ENCODE measurements at places on chromosomes 12 and 14.

- H3K4me3 ChIP-seq = no peak overlapping the region
- H3K27me3 ChIP-seq = no peaks in the 10 kb centered on the region
- no peak overlapping the region for H3K27ac ChIP-seq
- DNase-seq = no peak
- H3K36me3 ChIP-seq = no peaks in the 10 kb centered on the region
Measured at GRCh38 chr12:67415473-67415872, 146.3 kb downstream of the CAND1 start.

- H3K36me3 ChIP-seq = no peaks in the 10 kb centered on the region
- no peaks in the 10 kb centered on the region for H3K27me3 ChIP-seq
- peak overlapping the region; percentile 33 for H3K27ac ChIP-seq
- peaks cover 5% of the 10 kb centered on the region for H3K4me1 ChIP-seq
Measured at GRCh38 chr12:77324416-77324762, 259.0 kb upstream of the E2F7 start.

DNA sequence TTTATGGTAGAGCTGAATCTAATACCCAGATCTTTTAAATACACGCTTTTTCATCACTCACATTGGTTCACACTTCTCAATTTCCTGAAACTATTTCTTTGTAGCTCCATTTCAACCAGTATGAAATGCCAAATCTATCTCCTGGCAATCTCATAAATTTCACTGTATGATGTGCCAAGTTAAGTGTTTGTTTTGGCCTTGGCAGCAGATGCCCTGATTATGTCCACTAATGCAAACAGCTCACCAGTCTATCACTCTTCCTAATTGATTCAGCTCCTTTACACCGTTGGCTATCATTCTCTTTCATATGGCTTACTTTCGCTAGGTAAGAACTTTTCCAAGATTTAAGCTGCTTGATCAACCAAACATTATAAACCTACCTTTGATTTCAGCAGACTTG, 58.6 kb downstream of the ZFC3H1 start:
- no peaks in the 10 kb centered on the region for H3K4me1 ChIP-seq
- no peak overlapping the region for H3K27ac ChIP-seq
- H3K4me3 ChIP-seq = no peak overlapping the region

GRCh38 chr12:12091071-12091470, 20.3 kb downstream of the BCL2L14 start:
- no peaks in the 10 kb centered on the region for H3K27me3 ChIP-seq
- no peak overlapping the region for H3K4me3 ChIP-seq
- DNase-seq = no peak
- no peaks in the 10 kb centered on the region for H3K4me1 ChIP-seq

DNA sequence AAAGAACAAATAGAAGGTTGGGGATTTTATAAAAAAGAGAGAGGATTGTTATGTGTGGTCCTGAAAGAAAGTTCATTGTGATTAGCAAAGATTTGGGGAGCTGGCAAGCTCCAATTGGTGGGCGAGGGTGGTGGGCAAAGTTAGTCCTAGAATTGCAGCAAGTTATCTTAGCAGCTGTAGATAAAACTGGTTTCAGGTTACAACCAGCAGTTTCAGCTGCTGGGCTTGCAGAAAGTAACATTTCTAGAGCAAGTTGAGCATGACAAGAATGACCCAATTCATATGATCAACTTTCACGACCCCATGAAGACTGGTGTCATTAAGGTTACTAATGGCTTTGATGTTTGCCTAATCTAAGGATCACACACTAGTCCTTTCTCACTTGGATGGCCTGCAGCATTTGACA, 177.9 kb upstream of the NUDT4 start:
- H3K4me1 ChIP-seq = peaks cover 9% of the 10 kb centered on the region
- no peak overlapping the region for H3K27ac ChIP-seq
- no peaks in the 10 kb centered on the region for H3K36me3 ChIP-seq
- H3K4me3 ChIP-seq = no peak overlapping the region
- no peaks in the 10 kb centered on the region for H3K27me3 ChIP-seq

- no peak overlapping the region for H3K4me3 ChIP-seq
- no peaks in the 10 kb centered on the region for H3K36me3 ChIP-seq
- H3K4me1 ChIP-seq = no peaks in the 10 kb centered on the region
- DNase-seq = no peak
- no peak overlapping the region for H3K27ac ChIP-seq
- H3K27me3 ChIP-seq = no peaks in the 10 kb centered on the region
Measured at GRCh38 chr12:7460375-7461259, 16.7 kb upstream of the CD163L1 start.

DNA sequence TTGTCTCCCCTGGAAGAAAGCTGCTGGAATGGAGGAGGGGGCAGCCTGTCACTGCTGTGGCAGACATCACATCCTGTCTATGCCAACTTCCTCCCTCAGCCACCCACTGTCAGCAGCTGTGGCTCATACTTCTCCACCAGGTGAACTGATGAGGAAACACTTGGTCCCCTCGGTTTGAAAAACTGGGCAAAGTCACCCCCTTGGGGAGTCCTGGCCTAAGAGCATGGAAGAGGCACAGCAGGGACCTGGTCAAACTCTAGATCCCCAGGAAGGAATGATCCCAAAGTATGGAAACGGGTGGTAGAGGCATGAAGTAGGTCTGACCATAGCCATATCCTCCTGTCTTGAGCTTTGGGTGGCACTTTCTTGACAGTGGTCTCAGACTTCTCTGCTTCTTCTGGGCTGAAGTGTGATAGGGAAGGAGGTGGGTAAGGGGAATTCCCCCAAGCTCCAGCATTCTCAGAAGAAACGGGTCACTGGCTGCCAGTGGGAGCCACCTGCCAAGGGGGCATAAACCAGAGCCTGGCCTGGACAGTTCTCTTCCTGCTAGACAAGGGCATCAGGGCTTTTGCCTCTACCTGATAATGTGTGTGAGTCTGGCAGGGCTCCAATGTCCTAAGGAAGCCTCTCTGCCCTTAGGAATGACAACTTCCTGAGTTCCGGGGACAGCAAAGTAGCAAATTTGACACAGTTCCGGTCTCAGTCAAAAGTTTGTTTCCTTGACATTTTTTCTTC, 36.0 kb downstream of the FMNL3 start:
- H3K27ac ChIP-seq = peak overlapping the region; percentile 91
- no peak overlapping the region for H3K4me3 ChIP-seq
- H3K4me1 ChIP-seq = peaks cover 50% of the 10 kb centered on the region
- H3K36me3 ChIP-seq = no peaks in the 10 kb centered on the region
- peak; percentile 48 for DNase-seq

DNA sequence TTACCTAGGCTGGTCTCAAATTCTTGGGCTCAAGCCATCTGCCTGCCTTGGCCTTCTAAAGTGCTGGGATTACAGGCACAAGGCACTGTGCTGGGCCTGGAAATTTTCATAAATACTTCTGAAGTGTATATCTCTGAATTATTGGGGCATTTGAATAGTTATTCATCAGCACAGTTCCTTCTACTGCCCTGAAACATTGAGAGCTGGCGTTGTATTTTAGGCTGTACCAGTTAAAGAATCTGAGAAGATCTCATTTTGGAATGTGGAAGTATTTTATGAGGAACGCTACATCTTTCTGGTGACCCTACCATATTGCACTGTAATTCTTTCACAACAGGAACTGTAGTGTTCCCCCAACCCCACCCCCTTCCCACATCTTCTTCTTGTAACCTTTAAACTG, 349.0 kb upstream of the RGS6 start:
- H3K27ac ChIP-seq = no peak overlapping the region
- no peak overlapping the region for H3K4me3 ChIP-seq
- no peaks in the 10 kb centered on the region for H3K27me3 ChIP-seq
- no peak for DNase-seq

DNA sequence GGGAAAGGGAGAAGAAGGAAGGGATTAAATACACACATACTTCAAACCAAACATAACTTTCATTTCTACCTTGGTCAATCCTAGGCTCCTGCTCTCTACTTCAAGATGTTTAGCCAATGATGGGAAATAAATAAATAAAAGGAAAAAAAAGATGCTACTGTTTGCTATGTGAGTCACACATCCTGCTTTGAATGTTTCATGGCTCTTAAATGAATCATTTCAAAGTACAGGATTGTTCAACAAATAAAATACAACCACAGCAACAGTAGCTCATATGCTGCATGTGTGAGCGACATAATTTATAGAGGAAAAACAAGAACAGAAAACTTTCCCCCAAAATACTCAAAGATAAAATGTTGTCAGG, 54.3 kb upstream of the NPFF start:
- no peak overlapping the region for H3K4me3 ChIP-seq
- DNase-seq = no peak
- H3K27me3 ChIP-seq = no peaks in the 10 kb centered on the region

DNA sequence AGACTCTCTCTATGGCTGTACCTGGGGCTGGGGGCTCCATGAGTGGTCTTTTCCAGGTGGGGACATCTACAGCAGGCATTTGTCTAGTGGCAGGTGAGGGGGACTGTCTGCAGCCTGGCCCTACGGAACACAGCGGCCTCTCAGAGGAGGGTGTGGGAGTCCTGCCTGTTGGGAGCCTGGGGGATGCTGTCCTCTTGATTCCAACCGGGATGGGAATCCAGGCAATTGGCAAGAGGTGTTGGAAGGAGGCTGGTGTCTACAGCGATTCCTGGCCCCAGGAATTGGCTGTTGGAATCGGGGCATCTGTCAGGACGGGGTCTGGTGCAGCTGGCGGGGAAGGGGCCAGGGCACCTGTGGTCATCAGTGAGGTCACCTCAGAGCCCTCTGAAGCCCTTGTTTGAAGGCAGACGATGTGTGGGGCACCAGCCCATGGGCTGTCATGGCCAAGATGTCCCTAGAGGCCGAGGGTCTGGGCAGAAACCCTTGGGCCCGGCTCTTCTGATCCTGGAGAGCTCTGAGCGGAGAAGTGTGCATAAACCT, 386.3 kb downstream of the TMEM121 start:
- no peaks in the 10 kb centered on the region for H3K27me3 ChIP-seq
- H3K36me3 ChIP-seq = no peaks in the 10 kb centered on the region
- no peak overlapping the region for H3K4me3 ChIP-seq
- H3K4me1 ChIP-seq = no peaks in the 10 kb centered on the region
- no peak overlapping the region for H3K27ac ChIP-seq

GRCh38 chr14:77189479-77189878, 7.9 kb downstream of the TMEM63C start:
- DNase-seq = no peak
- H3K27me3 ChIP-seq = no peaks in the 10 kb centered on the region
- H3K36me3 ChIP-seq = no peaks in the 10 kb centered on the region
- H3K4me3 ChIP-seq = no peak overlapping the region
- no peak overlapping the region for H3K27ac ChIP-seq

DNA sequence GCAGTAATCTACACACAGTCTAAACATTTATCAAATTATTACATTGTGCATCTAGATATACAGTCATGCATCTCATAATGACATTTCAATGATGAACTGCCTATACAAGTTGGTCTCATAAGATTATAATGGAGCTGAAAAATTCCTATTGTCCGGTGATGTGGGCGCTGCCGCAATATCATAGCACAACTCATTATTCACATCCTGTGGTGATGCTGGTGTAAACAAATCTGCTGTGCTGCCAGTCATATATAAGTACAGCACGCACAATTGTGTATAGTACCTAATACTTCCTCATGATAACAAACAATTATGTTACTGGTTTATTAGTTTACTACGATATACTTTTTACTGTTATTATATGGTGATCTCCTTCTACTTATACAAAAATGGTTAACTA, 768.8 kb upstream of the NOVA1 start:
- no peaks in the 10 kb centered on the region for H3K27me3 ChIP-seq
- H3K4me1 ChIP-seq = no peaks in the 10 kb centered on the region
- H3K36me3 ChIP-seq = no peaks in the 10 kb centered on the region
- no peak overlapping the region for H3K4me3 ChIP-seq
- DNase-seq = no peak
- no peak overlapping the region for H3K27ac ChIP-seq

DNA sequence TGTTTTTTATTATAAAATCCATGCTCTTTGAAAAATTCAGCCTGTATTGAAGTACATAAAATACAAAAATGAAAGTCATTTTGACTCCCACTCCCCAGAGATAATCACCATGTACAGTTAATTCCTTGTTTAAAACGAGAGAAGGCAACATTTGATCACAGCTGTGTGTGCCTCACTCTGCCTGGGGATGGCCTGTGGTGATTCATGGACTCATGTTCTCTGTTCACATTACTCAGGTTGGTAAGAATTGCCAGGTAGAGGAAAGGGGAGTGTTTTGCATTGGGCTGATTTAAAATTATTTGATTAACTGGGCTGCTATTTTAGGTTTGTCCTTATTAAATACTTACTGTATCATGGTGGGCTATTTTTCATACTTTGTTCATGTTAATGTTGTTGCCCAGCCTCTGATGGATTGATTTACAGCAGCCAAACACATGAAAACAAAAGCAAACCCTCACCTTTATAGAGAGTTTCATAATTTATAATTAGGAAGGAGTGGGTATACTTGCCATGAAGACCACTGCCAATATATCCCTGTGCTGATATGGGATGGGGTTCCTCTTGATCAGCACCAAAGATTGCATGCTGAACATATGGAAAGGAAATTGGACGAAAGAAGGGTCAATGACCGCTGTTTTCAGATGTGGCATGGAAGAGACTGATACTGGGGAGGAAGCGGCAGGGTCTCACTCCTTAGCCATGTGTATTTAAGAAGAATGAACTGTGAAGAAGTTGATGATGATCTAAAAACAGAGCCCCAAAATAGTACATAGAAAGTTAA, 3.0 kb downstream of the ZBTB1 start:
- H3K27ac ChIP-seq = no peak overlapping the region
- H3K36me3 ChIP-seq = no peaks in the 10 kb centered on the region
- H3K4me1 ChIP-seq = peaks cover 6% of the 10 kb centered on the region
- no peak for DNase-seq

DNA sequence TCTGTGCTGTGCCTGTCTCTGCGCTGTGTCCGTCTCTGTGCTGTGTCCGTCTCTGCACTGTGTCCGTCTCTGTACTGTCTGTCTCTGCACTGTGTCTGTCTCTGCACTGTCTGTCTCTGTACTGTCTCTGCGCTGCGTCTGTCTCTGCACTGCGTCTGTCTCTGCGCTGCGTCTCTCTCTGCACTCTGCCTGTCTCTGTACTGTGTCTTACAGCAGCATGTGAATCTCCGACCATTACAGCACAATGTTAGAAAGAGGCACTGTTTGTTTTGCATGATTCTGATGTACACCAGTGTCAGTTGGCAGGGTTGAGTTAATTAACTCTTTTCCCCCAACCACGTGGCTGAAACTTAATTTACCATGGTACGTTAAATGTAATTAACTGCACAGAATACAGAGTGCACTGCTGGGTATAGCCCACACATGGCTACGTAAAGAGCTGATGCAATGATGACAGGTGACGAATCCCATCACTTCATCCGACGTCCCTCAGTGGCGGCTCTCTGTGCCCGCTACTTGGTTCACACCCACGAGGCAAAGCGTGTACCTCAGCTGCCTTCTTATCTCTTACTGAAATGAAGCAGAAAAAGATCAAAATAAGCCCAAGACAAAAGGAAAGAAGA, 127.7 kb upstream of the SFSWAP start:
- no peaks in the 10 kb centered on the region for H3K4me1 ChIP-seq
- H3K4me3 ChIP-seq = no peak overlapping the region
- H3K36me3 ChIP-seq = no peaks in the 10 kb centered on the region
- H3K27ac ChIP-seq = no peak overlapping the region
- no peak for DNase-seq
- H3K27me3 ChIP-seq = no peaks in the 10 kb centered on the region

GRCh38 chr14:64755781-64756221, 51.6 kb downstream of the PLEKHG3 start:
- H3K27me3 ChIP-seq = no peaks in the 10 kb centered on the region
- DNase-seq = no peak
- H3K27ac ChIP-seq = no peak overlapping the region
- H3K36me3 ChIP-seq = no peaks in the 10 kb centered on the region
- no peak overlapping the region for H3K4me3 ChIP-seq

Data from ovary (tissue), 10 donors.